Activated CD4-positive, alpha-beta T cell treated with anti-CD3 and anti-CD28 coated beads for 4 hours (primary cell): ENCODE measurements at places on chromosomes 11 and 22.

DNA sequence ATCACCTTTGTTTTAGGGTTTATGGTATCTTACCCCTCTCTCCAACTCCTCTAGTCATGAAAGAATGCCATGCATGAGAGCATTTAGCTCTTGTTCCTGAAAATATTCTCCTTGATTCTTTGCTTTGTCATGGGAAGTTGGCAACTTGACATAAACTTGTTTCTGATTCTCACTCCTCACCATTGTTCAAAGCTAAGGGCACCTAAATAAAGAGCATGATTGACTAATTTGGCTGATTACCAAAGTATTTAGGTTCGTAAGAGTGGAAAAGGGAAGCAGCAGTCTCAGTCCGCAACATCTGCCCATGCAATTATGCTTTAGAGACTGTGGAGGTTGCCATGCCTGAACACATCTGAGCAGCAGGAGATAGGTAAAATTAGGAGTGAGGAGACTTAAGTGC is 26.4 kb downstream of the OR52K1 start:
- no peak for DNase-seq

DNA sequence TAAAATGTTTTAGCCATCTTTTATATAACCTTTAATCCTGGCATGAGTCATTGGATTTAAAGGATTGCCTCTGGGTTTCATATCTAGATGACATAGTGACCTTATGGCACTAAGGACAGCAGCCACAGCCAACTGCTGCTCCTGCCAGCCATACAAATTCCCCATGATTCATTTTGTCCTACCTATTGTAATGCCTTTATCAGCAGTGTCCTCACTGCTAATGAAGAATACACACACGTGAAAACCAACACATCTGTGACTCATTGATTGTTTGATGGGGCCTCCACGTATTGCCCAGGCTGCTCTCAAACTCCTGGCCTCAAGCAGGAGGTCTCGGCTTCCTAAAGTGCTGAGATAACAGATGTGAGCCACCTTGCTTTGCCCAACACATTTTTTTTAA is 1.8 kb downstream of the LDHAL6A start:
- DNase-seq, result no peak

- no peak for DNase-seq
Measured at GRCh38 chr22:19167106-19167869, 11.2 kb downstream of the SLC25A1 start.

- no peak for DNase-seq
Measured at GRCh38 chr11:12174128-12174476, 63.7 kb downstream of the MICAL2 start.

DNA sequence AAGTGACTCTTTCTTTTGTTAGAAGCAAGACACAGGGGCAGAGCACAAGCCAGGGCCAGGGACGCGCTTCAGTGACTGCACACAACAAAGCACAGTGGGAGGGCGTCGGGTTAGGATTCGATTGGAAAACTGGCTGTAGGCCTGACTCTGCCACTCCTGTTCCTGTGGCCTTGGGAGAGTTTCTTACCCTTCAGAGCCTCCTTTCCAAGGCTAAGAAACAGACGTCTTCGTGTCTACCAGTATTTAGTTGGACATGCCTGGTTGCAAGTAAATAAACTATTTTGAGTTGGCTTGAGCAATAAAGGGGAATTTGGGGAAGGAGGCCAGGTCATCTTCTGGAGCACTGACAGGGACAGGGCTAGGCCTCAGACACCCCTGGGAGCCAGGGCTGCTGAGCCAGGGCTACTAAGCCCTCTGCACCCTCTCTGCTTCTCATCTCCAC is 549.1 kb downstream of the INSC start:
- no peak for DNase-seq
